ENCODE measurements at places on chromosomes 5 and 9.

- H3K27me3 ChIP-seq = no peaks in the 10 kb centered on the region
- no peak overlapping the region for H3K27ac ChIP-seq
- no peaks in the 10 kb centered on the region for H3K36me3 ChIP-seq
- H3K4me3 ChIP-seq = no peak overlapping the region
- H3K4me1 ChIP-seq = no peaks in the 10 kb centered on the region
- no peak for DNase-seq
Measured at GRCh38 chr9:73780916-73781315, 629.3 kb downstream of the ANXA1 start.

GRCh38 chr9:113463418-113464285 lies at the start of gene RGS3:
Gene RGS3, plus strand, starts transcription at chr9:113463727. Its CDS starts 76 bp downstream, at chr9:113463803.
- peak within 1 kb of the TSS; percentile 84 for H3K27ac ChIP-seq
- peaks cover 3% of the 10 kb centered on the region for H3K4me1 ChIP-seq
- no peak for DNase-seq

GRCh38 chr5:14123974-14124482 lies 19.1 kb upstream of the TRIO start:
- no peaks in the 10 kb centered on the region for H3K27me3 ChIP-seq
- H3K4me3 ChIP-seq = no peak overlapping the region
- DNase-seq = no peak
- H3K4me1 ChIP-seq = no peaks in the 10 kb centered on the region
- H3K36me3 ChIP-seq = no peaks in the 10 kb centered on the region

DNA sequence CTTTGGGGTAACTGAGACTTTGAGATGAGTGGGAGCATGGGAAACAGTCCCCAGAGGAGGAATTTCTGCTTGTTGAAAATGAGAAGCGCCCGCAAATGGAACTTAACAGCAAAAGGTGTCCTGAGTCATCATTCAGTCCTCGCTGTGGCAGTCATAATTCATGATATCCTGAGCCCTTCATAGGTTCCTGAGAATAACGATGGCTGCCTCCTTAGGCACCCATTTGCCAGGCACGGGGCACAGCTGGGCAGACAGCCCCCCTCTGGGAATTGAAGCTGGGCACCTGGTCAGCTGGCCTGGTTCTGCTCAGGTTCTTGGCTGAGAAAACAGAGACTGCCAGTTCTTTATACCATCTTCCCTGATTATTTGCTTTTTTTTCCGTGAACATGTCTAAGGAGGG lies 69.8 kb upstream of the EGFLAM start:
- no peak overlapping the region for H3K4me3 ChIP-seq
- no peaks in the 10 kb centered on the region for H3K27me3 ChIP-seq
- no peaks in the 10 kb centered on the region for H3K4me1 ChIP-seq
- no peaks in the 10 kb centered on the region for H3K36me3 ChIP-seq
- H3K27ac ChIP-seq = no peak overlapping the region

DNA sequence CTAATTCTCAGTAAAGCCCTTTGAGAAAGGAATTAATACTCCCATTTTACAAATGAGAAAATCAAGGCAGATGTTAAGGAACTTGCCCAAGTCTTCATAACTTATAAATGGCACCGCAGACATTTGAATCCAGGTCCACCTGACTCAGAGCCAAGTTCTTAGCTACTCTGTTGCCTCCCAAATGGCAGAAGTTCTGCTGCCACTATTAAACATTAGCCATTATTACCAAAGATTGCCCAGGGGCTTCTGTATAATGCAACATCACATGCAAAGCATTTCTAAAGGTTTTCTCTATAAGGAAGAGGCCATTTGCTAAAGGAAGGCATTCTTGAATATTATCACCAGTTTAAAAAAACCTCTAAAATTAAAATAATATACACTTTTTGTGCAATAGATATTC lies 28.3 kb downstream of the TPD52L3 start:
- no peak overlapping the region for H3K27ac ChIP-seq
- DNase-seq = no peak
- no peaks in the 10 kb centered on the region for H3K4me1 ChIP-seq

DNA sequence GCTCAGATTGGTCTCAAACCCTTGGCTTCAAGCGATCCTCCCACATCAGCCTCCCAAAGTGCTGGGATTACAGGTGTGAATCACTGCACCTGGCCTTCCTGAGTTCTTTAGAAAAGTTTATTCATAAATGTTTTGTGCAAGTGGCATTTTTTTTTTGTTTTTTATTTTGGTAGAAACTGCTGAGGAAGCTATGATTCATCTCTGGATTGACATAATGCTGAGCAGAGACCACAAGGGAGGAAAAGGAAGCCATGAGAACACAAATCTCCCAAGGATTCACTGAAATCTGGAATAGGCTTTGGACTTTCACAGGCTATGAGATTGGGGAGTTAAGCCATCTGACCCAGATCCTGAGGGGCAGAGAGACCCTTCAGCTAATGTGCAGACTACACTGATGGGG lies 3.4 kb upstream of the SLC46A2 start:
- no peaks in the 10 kb centered on the region for H3K27me3 ChIP-seq
- no peak for DNase-seq
- H3K4me3 ChIP-seq = no peak overlapping the region
- no peaks in the 10 kb centered on the region for H3K4me1 ChIP-seq
- no peaks in the 10 kb centered on the region for H3K36me3 ChIP-seq
- no peak overlapping the region for H3K27ac ChIP-seq

DNA sequence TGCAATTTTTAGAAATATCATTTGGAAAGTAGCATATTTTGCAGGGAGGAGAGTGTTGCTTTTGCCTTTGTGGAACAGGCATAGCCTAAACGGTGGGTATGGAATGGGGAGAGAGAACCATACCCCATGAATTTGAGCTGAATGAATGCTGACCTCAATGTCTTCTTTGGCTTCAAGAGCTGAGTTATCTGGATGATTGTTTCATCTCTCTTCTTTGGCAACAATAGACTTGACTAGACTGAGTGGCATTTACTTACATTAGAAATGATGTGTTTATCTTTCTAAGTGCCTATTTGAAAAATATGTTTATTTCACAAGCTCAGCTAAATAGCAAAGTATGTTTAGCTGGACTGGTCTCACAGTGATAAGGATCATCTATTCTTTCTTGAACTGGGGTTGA lies 42.8 kb downstream of the SPEF2 start:
- H3K4me1 ChIP-seq = no peaks in the 10 kb centered on the region
- H3K4me3 ChIP-seq = no peak overlapping the region
- no peak overlapping the region for H3K27ac ChIP-seq
- no peak for DNase-seq
- no peaks in the 10 kb centered on the region for H3K36me3 ChIP-seq

- H3K4me3 ChIP-seq = no peak overlapping the region
- H3K27ac ChIP-seq = peak overlapping the region; percentile 35
- peaks cover 20% of the 10 kb centered on the region for H3K36me3 ChIP-seq
- DNase-seq = no peak
- no peaks in the 10 kb centered on the region for H3K27me3 ChIP-seq
Measured at GRCh38 chr5:142315096-142315900, 9.5 kb downstream of the SPRY4 start.

GRCh38 chr5:123511290-123511647 lies 708 bp upstream of the CSNK1G3 start:
- H3K4me1 ChIP-seq = peaks cover 10% of the 10 kb centered on the region
- no peak for DNase-seq
- no peaks in the 10 kb centered on the region for H3K27me3 ChIP-seq
- no peaks in the 10 kb centered on the region for H3K36me3 ChIP-seq
- H3K4me3 ChIP-seq = peak overlapping the region; percentile 91
- H3K27ac ChIP-seq = peak overlapping the region; percentile 96

- peaks cover 4% of the 10 kb centered on the region for H3K36me3 ChIP-seq
- H3K4me1 ChIP-seq = no peaks in the 10 kb centered on the region
- no peak overlapping the region for H3K27ac ChIP-seq
- H3K4me3 ChIP-seq = no peak overlapping the region
- no peaks in the 10 kb centered on the region for H3K27me3 ChIP-seq
Measured at GRCh38 chr5:151196556-151197290, 27.2 kb downstream of the CCDC69 start.

- H3K27me3 ChIP-seq = no peaks in the 10 kb centered on the region
- peak overlapping the region; percentile 65 for H3K4me3 ChIP-seq
- DNase-seq = no peak
- no peaks in the 10 kb centered on the region for H3K36me3 ChIP-seq
Measured at GRCh38 chr5:155729684-155730059, 597.3 kb upstream of the SGCD start.

DNA sequence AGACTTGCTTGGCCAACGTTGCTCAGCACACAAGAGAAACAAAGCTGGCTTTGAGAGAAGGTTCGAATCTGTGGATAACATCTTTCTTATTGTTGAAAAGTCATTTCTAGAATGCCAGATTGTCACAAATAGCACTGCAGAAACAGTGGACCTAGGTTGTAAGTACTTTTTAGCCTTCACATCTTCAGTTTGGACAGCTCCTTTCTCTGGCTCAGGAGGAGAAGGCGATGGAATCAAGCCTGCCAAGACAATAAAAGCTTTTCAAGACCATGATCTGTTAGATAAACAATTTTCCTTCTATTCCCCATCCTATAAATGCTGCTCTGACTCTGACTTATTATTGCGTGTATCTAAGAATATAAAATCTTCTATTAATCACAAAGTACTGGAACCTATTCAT lies 615.2 kb upstream of the SEMA6A start:
- no peak for DNase-seq
- H3K4me3 ChIP-seq = no peak overlapping the region
- no peak overlapping the region for H3K27ac ChIP-seq
- H3K27me3 ChIP-seq = no peaks in the 10 kb centered on the region
- no peaks in the 10 kb centered on the region for H3K36me3 ChIP-seq
- no peaks in the 10 kb centered on the region for H3K4me1 ChIP-seq

GRCh38 chr9:122337556-122337929 lies 33.3 kb upstream of the PTGS1 start:
- H3K36me3 ChIP-seq = no peaks in the 10 kb centered on the region
- no peak for DNase-seq
- H3K4me1 ChIP-seq = peaks cover 15% of the 10 kb centered on the region

- no peaks in the 10 kb centered on the region for H3K27me3 ChIP-seq
- H3K27ac ChIP-seq = no peak overlapping the region
- peaks cover 6% of the 10 kb centered on the region for H3K4me1 ChIP-seq
- H3K4me3 ChIP-seq = no peak overlapping the region
- no peaks in the 10 kb centered on the region for H3K36me3 ChIP-seq
- no peak for DNase-seq
Measured at GRCh38 chr5:125294844-125295243, 548.4 kb upstream of the ZNF608 start.

DNA sequence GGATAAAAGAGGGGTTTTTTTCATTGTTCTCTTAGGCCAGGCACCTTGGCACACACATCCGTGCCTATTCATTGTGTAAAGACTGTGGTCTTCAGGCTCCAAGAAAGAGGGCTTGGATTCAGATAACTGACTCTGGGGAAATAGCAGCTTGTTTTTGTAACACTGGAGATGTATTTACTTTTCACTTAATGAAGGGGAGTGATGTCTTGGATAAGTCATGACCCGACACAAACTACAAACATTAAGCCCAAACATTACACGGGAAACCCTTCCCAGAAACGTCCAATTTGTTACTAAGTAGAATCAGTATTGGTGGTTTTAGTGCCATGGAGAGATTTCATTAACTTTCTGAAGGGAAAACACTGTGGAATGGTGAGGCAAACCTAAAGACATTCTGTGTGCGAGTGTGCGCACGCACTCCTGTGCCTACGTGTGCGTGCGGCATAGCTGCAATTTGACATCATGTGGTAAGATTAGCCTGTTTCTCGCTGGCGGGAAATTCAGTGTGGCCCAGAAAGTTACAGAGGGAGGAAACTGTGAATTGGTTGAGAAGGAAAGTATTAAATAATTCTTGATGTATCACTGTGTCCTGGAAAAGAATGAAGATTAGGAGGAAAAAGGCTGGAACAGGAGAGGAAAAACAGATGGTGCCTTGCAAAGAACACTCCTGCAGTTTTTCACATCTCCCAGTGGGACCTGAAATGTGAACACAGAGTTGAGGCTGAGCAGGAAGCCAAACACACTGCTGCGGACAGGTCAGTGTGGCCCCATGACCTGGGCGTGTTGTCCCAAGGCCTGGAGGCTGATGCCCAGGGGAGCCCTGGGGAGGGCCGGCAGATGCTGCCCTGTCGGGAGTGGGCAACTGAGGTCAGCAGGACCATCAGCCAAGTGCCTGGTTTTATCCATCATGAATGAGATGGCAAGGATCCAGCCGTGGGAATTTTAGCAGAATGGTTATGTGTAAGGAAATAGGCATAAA lies 108.5 kb downstream of the GAS1 start:
- H3K4me1 ChIP-seq = no peaks in the 10 kb centered on the region
- DNase-seq = no peak
- no peaks in the 10 kb centered on the region for H3K36me3 ChIP-seq
- no peaks in the 10 kb centered on the region for H3K27me3 ChIP-seq
- no peak overlapping the region for H3K4me3 ChIP-seq

GRCh38 chr5:15604986-15605385 lies 105.0 kb downstream of the FBXL7 start:
- H3K4me1 ChIP-seq = peaks cover 2% of the 10 kb centered on the region
- H3K4me3 ChIP-seq = no peak overlapping the region
- H3K27me3 ChIP-seq = no peaks in the 10 kb centered on the region
- no peak for DNase-seq
- no peaks in the 10 kb centered on the region for H3K36me3 ChIP-seq

DNA sequence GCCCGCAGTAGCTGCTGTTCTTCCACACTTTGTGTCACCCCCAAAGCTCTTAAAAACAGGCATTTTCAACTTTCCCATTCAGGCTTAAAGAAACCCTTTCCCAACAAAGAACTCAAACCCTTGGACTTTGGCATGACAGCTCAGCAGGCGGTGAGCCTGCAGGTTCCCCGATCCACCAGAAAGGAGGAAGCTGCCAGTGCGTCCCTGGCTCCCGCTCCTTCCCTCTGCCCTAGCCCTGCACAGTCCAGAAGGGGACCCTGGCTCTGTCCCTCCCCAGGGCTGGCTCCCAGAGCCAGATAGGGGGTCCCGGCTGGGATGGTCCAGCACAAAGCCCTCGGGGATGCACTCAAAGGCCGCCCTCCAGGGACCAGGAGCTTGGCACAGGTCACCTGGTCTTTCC lies 9.6 kb downstream of the SLC9A3 start:
- H3K27me3 ChIP-seq = no peaks in the 10 kb centered on the region
- H3K4me1 ChIP-seq = no peaks in the 10 kb centered on the region
- H3K4me3 ChIP-seq = no peak overlapping the region
- no peak for DNase-seq
- no peaks in the 10 kb centered on the region for H3K36me3 ChIP-seq

GRCh38 chr9:93139365-93140182 lies 5.5 kb upstream of the NINJ1 start:
- H3K27ac ChIP-seq = no peak overlapping the region
- no peaks in the 10 kb centered on the region for H3K36me3 ChIP-seq
- no peaks in the 10 kb centered on the region for H3K27me3 ChIP-seq
- H3K4me3 ChIP-seq = no peak overlapping the region
- no peak for DNase-seq
- H3K4me1 ChIP-seq = peaks cover 5% of the 10 kb centered on the region

- no peak for DNase-seq
- H3K4me3 ChIP-seq = no peak overlapping the region
- H3K4me1 ChIP-seq = no peaks in the 10 kb centered on the region
- no peaks in the 10 kb centered on the region for H3K27me3 ChIP-seq
- no peak overlapping the region for H3K27ac ChIP-seq
Measured at GRCh38 chr5:173624282-173624681, 7.8 kb upstream of the BOD1 start.

- no peak overlapping the region for H3K27ac ChIP-seq
- DNase-seq = no peak
- H3K27me3 ChIP-seq = no peaks in the 10 kb centered on the region
- no peaks in the 10 kb centered on the region for H3K4me1 ChIP-seq
Measured at GRCh38 chr9:20292002-20292401, 330.3 kb downstream of the MLLT3 start.

Measured in thoracic aorta (tissue), 2 donors.